Stimulated activated CD4-positive, alpha-beta T cell treated with anti-CD3 and anti-CD28 coated beads, TNF-alpha, amount 100 ng/mL, for 24 hours (primary cell): ENCODE measurements at places on chromosomes 16 and 17.

DNA sequence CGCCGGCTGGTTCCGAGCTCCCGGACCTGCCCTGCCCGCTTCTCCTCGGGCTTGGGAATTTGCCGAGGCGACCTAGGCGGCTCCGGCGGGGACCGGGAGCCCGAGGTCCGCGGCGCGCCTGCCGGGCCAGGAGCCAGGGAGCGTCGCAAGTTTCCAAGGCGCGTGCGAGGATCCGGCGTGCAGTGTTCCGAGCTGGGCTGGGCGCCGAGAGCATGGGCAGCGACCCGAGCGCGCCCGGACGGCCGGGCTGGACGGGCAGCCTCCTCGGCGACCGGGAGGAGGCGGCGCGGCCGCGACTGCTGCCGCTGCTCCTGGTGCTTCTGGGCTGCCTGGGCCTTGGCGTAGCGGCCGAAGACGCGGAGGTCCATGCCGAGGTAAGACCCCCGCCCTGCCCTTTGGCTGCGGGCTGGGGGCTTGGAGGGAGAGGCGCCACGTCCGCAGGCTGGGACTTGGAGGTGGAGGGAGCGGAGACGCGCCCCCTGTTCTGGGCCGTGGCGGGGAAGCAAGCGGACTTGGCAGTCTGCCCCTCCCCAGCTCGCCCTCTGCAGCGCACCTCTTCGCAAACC lies 668 bp downstream of the MMP15 start:
- no peak for DNase-seq

- DNase-seq: no peak
These were observed 4.7 kb downstream of the CORO1A start for GRCh38 chr16:30187971-30188561.

DNA sequence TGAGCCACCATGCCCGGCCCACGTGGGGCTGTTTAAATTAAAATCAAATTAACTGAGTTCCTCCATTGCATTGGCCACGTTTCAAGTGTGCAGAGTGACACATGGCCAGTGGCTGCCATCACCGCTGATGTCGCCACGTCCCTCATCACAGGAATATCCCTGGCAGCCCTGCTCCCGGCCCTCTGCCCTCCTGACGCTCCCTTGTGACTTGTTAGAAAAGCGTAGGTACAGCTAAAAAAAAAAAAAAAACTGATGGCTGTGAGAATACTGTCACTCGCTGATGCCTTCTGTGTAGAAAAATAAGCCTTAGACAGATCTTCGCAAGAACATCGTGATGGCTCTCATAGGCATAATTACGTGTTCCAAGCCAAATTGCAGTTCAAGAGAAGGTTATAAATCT lies 21.7 kb downstream of the CARHSP1 start:
- no peak for DNase-seq

DNA sequence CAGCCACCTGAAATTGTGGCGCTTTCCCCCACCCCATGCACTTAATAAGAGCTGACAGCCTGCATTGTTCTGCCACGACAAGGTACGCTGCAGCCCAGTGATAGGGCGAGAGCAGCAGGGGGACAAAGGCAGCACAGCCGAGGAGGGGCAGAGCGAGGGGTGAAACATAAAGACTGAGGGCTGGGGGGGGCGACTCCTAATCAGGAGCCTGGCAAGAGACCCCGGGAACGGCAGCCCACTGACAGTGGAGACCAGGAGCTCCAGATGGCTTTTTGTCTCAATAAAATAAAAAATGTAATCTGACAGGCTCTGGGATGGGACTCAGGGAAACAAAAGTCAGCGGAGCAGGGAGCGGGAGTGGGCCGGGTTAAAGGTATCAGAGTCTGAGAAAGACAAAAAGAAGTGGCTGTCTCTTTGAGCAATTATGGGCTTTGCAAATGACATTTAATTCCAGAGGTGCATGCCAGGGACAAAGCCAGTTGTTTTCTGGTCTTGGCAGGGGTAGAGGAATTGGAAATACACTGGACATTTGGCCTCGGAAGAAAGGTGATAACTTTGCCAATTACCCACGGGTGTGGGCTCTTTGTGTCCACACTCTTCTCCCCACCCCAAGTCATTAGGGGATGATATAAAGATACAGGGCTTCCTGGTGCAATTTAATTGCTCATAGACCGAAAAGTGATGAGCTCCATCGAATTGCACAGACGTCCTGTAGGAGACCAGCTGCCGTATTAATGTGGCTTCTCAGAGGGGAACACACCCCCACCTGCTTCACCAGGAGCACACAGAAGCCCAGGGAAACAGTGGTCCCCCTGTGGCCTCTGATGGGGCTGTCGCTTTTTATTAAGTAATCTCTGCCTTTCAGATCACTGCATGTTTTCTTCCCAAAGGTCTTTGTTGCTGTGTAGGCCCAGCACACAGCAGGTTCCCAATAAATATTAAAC lies 17.6 kb upstream of the CCDC182 start:
- DNase-seq: no peak

DNA sequence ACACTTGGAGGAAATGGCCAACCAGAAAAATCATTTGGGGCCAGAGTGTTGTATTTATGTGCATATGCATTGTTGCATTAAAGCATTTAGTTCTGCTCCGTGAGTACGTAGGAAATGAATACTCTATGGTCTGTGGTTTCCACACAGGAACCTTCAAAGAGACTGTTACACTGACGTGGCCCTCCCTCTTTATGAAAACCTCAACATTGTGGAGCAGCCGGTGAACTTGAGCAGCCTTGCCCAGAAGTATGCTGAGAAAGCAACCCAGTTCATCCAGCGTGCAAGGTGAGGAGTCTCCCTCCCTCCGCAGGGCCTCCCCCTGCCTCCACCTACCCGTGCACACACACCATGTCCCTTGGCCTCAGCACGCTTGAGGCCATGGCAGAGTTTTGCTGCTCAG lies 65.2 kb downstream of the ARSG start:
- DNase-seq: no peak

DNA sequence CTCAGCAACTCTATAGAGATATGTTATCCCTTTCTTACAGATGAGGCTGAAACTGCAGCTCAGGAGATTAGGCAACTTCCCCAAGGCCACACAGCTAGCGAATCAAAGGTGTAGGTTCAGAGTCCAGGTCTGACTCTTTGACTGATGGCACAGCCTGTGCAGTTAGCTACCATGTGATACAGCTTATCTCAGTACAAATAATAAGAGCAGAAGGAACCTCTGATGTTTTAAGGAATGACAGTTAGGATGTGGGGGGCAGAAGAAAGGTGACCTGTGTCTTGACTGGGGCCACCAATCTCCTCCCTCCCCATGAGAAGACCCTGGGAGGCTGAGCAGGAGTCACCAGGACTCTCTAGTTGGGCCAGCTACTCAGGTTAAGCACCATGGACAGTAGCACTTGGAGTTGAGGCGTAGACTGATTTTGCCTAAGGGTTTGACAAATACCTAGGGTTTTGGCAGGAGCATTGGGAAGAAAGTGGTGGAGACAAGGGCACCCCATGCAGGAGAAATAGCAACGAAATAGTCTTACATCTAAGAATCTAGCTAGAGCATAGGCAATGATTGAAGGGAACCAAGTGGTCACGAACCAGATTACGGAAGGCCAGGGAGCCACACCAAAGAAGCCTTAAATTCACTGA lies 22.8 kb upstream of the ACSM2B start:
- DNase-seq: no peak

- no peak for DNase-seq
These were observed 2.8 kb downstream of the CAPN15 start for GRCh38 chr16:530111-530817.

- no peak for DNase-seq
These were observed 12.4 kb downstream of the TAT start for GRCh38 chr16:71564335-71564967.

- no peak for DNase-seq
These were observed 45.4 kb downstream of the LAT start for GRCh38 chr16:29030086-29030840.

DNA sequence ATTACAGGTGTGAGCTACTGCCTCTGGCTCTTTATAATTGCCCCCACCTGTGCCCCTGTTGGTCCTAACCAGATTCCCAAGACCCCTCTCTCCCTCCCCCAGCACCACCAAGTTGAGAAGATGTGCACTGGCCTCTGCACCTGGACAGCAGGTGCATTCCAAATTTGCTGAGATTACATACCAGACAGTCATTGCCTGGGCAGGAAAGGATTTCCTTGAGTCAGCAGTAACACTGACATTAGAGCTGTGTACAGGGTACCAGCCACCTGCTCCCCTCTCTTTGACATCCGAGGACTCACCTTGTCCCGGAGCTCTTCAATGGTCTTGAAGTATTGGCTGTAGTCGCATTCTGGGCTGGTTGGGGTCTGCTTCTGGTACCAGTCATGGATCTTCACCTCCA lies 659 bp downstream of the KRT15 start:
- no peak for DNase-seq

GRCh38 chr16:50678531-50678930 lies 2.6 kb downstream of the SNX20 start:
- no peak for DNase-seq

DNA sequence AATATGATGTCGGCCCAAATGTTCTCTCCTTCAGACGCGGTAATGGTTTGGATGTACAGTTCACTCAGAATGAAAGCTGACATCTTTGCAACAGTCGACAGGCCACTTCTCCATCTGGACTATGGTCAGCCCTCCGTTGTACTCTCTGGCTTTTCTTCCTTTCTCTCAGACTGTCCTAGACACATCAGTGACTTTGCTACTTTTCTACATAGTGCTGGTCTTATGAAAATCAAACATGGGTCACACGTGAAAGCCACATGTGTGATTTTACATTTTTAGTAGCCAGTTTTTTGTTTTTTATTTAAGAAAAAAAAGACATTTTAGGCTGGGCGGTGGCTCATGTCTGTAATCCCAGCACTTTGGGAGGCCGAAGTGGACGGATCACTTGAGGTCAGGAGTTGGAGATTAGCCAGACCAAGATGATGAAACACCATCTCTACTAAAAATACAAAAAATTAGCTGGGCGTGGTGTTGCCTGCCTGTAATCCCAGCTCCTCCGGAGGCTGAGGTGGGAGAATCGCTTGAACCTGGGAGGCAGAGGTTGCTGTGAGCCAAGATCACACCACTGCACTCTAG lies 644.1 kb downstream of the KCNJ2 start:
- no peak for DNase-seq

GRCh38 chr16:2988590-2989099 lies 8.4 kb upstream of the PKMYT1 start:
- DNase-seq: no peak

DNA sequence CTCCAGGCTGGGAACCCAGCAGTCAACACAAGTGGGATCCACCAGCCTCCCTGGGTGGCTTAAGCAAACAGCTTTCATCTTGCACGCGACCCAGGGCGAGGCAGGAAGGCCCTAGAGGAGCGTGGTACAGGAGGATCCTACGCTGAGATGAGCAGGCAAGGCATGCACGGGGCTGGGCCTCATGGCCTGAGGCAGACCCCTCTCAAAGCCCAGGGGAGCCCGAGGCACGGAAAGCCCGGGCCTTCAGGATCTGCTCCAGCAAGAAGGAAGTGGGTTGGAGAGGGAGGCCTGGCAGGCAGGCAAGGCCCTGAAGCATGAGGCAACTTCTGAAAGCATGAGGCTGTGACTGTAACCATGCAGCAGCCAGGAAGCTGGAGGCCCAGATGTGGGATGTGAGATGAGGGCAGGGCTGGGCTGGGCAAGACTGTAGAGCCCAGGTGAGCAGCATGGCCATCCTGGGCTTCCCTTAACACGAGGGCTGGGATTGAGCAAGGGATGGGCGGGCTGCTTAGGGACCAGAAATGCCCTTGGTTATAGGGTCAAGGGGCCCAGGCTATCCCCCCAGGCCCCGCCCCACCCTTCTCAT lies 338.7 kb downstream of the C16orf95 start:
- DNase-seq: no peak

DNA sequence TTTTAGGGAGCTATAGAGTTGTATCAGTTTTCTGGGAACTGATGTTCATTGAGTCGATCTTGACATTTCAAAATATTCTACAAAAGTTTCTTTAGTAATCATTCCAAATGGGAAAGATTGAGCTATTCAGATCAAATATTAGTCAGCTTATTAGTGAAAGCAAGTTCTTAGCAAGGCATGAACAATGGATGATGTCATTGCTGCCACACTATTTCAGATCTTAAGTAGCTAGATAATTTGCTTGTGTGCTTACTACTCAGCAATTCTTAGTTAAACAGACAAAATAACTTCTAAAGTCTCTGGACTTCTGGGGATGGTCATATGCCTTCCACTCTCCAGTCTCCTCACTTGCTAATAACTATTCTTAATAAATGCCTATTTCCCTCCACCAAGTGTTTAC lies 69.0 kb upstream of the CDH8 start:
- no peak for DNase-seq

DNA sequence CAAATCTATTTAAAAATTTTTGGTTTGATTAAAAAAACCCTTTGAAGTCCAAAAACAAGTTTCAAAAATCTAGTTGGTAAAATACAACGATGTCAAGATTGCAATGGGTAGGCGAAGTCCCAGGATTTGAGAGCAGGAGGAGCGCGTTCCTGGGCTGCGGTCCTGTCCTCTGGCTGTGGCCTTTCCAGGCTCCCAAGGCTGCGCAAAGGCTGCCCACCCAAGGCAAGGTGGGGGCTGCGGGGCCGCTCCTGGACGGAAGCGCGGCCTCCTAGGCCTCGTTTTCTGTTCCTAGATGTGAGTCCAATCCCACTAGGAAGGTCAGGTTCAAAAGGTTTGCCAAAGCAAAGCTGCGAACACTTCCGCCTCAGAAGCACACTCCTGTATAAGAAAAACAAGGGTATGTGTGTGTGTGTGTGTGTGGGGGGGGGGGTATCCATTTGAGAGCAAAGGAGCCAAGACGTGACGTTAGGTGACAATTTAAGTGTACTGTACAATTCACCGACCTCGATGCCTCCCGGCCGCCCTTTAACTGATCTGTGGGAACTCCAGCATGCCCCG lies 9.2 kb downstream of the AHSP start:
- DNase-seq: no peak

GRCh38 chr17:33983824-33984574 lies 271.1 kb upstream of the CCL2 start:
- no peak for DNase-seq

- DNase-seq: no peak
These were observed 16.0 kb downstream of the NDUFAF8 start for GRCh38 chr17:81254955-81255717.

GRCh38 chr17:45341533-45342158 lies 24.8 kb upstream of the MAP3K14 start:
- DNase-seq: no peak

DNA sequence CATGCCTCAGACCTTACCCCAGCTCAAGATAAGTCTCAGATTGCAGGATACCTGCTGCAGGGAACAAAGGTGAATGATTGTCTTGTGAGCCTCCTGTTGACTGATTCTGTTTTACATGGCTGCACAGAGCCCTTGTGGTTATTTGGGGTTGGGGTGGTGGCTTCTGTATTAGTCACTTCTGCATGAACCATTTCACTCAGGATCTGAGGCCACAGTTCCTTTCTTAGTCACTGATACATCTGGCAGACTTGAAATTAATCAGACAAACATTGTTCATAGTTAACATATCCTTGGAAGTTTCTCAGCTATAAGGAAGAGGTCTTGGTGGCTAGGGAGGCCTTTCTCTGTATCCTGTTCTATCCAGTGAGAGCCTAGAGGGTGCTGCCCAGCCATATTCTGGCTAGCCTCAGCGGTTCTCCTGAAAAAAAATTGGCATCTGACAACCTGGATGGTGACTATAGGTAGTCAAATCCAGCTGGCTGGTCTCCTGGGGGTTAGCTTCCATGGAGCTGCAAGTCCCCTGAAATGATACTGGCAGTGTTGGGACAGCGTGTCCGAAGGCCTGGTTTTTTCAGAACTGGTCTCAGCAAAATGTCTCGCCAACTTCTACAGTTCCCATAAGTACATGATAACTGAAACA lies 8.4 kb upstream of the PLK1 start:
- DNase-seq: no peak

GRCh38 chr17:3033248-3033640 lies 30.2 kb downstream of the OR1D5 start:
- DNase-seq: no peak

GRCh38 chr17:62703261-62703775 lies 75.8 kb downstream of the MRC2 start:
- no peak for DNase-seq

- DNase-seq: peak; percentile 19
These were observed 1.5 kb downstream of the GRIN2A start for GRCh38 chr16:10180771-10181163.
